SJSA1 (cell line): ENCODE measurements at places on chromosomes 12 and 14.

GRCh38 chr12:96882862-96883261 lies 24.2 kb upstream of the NEDD1 start:
- peak; percentile 48 for DNase-seq

GRCh38 chr12:128783129-128783574 lies 40.6 kb downstream of the SLC15A4 start:
- peak; percentile 79 for DNase-seq

GRCh38 chr12:119807380-119807779 lies 69.7 kb downstream of the CIT start:
- no peak for DNase-seq

GRCh38 chr14:38873941-38874612 lies 229.0 kb downstream of the SEC23A start:
- no peak for DNase-seq

GRCh38 chr12:98893126-98893674 lies 248.1 kb downstream of the APAF1 start:
- DNase-seq, result no peak

DNA sequence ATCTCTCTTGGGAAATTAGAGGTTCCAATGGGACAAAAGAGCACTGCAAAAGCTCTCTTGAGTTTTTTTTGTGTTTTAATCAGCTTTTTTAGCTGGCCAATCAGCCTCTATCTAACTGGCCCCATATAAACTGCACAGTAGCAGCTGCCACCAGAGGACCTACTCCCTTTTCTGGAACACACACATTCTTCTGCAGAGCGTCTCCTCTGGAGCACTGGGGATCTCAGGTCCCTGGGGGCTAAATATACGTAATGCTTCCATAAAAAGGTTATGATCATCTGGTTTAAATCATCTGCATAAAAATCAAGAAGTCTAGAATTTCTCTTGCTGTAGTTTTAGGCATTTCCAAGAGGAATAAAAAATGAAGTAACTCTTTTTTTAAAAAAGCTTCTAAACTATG lies 32.3 kb downstream of the TSPAN8 start:
- no peak for DNase-seq

GRCh38 chr12:47097276-47097896 lies 17.6 kb upstream of the AMIGO2 start:
- DNase-seq, result peak; percentile 92

GRCh38 chr14:55867719-55868118 lies 250.5 kb upstream of the PELI2 start:
- peak; percentile 66 for DNase-seq

DNA sequence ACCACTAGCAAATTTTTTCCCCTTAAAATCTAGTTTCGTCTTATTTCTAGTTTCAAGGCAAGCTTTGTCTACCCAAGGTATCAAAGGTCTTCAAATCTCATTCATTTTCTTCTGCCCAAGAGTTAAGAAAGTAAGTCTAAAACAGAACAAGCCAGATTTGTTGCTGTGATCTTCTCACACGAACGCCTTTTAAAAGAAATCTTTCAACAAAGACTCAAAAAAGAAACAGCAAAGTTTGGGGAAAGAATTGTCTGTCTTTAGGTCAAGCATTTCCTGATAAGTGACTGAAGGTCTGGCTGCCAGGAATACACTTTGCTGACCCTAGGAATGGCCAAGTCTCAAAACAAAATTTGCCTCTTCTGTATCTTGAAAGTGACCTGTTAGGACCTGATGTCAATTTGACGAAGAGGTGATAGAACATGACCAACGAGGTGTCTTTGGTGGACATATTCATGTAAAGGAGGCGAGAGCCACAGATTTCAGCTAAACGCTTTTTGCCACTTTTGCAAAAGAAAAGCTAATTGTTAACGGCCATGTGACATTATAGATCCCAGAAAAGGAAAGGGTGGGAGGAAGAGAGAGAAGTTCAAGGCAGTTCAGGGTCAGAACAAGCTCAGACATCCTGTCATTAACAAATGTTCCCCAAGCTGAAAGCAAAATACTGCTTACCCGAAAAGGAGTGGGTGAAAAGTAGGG lies 1.7 kb downstream of the CDK17 start:
- no peak for DNase-seq

- DNase-seq, result no peak
Observed at GRCh38 chr14:73422515-73422914, 35.8 kb downstream of the NUMB start.

GRCh38 chr14:51139121-51139681 lies 44.3 kb upstream of the TRIM9 start:
- DNase-seq, result no peak

GRCh38 chr14:63647696-63648410 lies 6.2 kb upstream of the WDR89 start:
- DNase-seq, result no peak

DNA sequence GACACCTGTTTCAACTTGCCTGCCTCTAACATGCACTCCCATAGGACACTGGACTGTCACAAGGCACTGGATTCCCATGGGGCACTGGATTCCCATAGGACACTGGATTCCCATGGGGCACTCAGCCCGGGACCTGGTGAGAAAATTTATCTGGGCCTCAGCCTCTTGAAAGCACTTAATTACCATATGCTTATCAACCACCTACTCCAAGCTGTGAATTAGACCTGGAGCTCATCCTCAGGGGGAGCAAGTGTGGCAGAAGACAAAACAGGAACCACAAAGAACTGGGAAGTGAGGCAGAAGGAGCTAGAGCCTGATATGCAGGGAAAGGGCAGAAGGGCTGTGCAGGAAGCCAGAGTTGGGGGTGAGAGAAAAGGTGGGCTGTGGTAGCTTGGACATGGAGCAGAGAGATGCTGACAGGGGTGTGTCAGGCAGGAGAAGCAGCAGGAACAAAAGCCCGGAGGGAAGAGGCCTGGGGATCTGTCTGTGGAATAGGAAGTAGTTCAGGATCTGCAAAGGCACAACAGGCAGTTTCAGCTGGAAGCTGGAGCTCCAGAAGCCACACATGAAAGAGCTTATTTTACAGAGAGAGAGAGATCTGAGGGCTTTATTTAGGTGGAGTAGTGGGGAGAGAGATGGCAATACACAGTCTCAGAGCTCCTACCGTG lies 3.1 kb downstream of the KRT82 start:
- DNase-seq, result no peak

DNA sequence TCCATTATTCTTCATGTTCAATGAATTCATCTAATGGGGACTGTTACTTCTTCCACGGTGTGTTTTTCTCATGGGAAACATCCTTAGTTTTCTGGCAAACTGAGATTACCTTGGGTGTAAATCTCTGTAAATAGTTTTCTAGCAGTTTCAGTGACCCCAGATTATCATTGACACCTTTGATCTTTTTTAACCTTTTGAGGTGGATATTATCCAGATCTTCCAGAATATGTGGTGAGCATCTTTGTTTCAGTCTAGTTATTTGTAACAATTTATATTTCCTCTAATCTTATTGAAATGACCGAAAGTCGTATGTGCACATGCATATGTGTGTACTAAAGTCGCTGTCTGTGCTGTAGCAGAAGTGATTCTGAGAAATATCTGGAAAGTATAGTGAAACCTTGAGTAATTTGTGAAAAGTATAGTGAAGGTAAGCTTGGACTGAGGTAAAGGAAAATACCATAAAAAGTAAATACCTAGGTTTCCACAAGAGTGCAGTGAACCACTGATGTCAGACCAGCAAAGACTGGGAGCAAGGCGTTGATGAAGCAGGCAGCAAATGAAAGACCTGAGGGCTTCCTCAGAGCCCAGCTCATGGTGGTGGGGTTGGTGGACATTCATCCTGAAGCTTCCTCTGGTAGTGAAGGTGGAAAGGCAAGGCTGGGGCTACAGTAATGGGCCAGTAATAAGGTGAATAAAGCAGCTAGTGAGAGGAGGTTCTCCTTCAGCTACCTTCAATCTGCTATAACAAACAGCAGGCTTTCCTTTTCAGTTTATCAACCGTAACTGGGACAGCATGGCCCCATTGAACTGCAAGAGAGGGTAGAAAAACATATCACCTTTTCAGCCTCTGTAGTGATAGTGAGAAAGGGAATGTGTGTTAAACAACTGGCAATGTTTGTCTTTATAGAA lies 480.2 kb upstream of the FBXO33 start:
- no peak for DNase-seq

- no peak for DNase-seq
Observed at GRCh38 chr14:77023001-77023996, 5.2 kb downstream of the IRF2BPL start.

GRCh38 chr12:22529281-22530060 lies 14.9 kb downstream of the C2CD5 start:
- DNase-seq, result no peak

- DNase-seq, result peak; percentile 6
Observed at GRCh38 chr12:29241821-29242591, 92.9 kb downstream of the FAR2 start.

DNA sequence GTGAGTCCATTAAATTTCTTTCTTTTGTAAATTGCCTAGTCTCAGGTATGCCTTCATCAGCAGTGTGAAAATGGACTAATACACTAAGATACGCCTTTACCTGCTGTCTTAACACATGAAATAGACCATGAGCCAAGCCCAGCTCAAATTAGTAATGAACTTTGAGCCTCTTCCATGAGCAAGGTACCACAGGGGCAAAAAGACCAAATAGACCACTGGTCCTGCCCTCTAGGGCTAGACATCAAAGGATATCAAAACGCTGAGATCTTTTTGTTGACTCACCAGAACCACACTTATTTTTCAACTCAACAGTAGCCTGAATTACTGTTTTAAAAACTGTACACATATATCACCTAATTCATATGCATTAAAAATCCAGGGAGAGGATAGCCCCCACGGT lies 137.5 kb upstream of the NOS1 start:
- DNase-seq, result no peak

- DNase-seq, result no peak
Observed at GRCh38 chr14:52663850-52664249, 31.5 kb downstream of the ERO1A start.

- no peak for DNase-seq
Observed at GRCh38 chr12:10718279-10718821, 4.8 kb downstream of the YBX3 start.

- no peak for DNase-seq
Observed at GRCh38 chr12:14654842-14655241, 41.6 kb downstream of the GUCY2C start.

GRCh38 chr14:101352567-101352966 lies 208.7 kb upstream of the DIO3 start:
- no peak for DNase-seq

- DNase-seq, result no peak
Observed at GRCh38 chr14:76954394-76955190, 73.9 kb downstream of the IRF2BPL start.

DNA sequence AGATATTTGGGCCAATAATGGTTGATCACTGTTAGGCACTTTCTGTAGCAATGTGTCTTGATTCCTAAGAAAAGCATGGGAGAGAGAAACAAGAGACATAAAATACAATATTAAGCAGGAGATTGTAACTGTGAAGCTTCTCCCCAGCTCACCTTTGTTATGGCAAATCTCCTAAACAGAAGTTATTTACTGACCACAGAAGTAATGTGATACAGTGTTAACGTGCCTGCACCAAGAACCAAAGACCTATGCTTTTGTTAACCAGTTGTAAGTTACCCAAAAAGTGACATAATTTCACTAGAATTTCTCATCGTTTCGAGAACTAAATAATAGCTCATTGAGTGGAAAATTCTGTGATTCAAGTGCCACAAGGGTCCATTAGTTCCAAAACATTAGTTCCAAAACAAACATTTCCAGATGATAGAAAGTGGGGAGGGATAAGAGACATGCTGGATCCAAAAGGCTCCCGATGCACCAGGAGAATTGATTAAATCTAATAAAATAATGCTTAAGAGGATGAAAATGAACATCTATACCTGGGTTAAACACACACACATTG lies 14.3 kb downstream of the RERG start:
- DNase-seq, result no peak

DNA sequence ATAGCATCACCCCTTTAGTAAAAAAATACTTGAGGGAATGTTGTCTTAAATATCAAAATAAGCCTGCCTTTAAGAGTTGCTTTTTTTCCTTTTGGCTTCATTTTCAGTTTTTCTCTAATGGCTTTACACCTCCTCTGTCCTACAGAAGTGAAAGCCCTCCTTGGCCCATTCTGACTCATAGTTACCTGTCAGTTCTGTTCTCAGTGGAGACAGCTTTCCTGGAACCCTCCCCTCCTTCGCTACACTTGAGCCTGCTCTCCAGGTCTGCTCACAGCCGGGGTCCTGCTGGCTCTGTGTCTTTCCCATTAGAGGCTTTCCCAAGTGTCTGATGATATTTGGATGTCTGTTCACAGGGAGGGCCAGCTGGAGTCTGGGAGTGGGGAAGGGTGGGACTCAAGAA lies 84.0 kb downstream of the PELI2 start:
- DNase-seq, result no peak

DNA sequence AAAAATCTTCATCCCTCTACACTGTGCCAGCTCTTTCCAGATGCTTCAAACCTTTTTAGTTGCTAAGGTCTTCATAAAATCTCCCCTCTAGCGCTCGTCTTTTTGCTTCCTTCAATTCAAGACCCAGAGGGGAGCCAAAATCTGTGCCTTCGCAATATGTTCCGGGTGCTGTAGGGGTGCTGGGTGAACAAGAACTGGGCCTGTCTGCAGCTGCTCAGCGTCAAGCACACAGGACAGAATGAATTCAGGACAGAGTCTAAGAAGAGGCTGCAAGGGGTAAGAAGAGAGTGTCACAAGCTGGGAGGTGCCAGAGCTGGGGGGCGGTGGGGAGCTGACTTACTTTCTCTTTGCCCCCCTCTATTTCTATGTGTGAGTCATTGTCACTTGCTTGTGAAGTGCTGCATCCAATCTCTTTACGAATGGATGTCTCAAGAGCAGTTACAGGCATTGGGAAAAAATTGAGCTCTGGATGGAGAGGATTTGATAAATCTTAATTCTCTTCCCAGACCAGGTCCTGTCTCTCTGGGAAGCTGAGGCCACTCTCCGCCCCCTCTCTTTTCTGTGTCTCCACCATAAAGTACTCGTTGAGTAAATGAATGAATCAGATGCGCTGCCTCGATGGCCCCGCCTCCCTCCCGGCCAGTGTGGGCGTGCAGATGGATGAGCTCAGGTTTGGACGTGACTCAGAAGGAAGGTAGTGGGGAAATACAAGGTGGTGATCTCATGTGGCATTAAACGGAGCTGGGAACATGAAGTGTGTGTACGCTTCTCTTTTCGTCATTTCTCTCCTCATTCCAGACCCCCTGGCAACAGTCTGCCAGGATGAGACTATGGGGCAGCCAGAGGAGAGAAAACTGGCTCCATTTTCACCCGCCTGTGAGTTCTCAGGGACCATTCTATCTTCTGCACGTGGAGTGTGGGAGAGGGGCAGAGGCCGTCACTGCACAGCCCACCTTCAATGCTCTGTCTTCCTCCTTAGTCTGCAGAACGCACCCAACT lies 91.3 kb downstream of the TSPAN9 start:
- DNase-seq, result peak; percentile 92

DNA sequence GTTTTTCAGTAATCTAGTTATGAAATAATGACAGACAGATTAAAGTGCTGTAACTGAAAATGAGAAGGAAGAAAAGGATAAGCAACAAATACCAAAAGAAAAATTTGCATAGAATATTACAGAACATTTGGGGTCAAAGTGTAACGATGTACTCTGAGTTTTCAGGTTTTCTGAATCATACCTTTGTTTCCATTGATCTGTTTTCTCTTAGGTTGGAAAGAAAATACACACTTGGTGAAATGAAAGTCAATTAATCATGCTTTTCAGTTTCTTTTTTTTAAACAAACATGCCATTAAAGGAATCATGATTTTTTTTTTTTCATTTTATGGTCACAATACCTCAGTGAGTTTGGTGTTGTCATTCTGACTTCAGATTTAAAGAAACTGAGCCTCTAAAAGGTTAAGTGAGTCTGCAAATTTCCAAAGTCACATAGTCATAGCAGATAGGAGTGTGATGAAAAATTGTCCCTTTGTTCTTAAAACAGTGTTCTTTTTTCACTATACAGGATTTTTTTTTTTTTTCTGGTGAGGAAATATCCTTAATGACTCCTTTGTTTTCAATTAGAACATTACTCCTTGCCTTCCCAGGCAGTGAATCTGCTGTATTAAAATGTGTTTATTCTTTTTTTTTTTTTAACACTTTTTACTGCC lies 35.9 kb upstream of the PZP start:
- no peak for DNase-seq
